ENCODE measurements at places on chromosomes 7 and 10.

DNA sequence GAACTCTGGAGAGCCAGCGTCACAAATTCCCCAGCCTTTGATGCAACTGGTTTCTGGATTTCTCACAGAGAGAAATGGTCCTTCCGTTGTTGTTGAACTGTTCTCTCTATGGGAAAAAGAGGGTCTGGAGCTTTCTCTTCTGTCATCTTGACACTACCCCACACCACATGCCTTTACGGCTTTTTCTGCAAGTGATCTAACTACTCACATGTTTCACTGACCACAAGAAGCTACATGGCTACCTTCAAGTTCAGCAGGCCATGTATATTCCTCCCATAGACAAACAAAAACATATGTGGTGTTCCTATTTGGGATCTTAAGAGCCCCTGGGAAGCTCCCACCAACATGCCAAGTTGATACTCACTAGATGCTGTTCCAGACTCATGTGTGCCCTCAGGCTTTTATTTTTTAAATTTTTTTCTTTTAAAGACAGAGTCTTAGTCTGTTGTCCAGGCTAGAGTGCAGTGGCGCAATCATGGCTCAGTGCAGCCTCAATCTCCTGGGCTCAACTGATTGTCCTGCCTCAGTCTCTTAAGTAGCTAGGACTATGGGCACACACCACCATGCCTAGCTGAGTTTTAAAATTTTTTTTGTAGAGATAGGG lies 72.0 kb downstream of the RNF216 start:
- DNase-seq, result no peak

- no peak for DNase-seq
These were observed 80.7 kb downstream of the CUX1 start for GRCh38 chr7:101898106-101898505.

DNA sequence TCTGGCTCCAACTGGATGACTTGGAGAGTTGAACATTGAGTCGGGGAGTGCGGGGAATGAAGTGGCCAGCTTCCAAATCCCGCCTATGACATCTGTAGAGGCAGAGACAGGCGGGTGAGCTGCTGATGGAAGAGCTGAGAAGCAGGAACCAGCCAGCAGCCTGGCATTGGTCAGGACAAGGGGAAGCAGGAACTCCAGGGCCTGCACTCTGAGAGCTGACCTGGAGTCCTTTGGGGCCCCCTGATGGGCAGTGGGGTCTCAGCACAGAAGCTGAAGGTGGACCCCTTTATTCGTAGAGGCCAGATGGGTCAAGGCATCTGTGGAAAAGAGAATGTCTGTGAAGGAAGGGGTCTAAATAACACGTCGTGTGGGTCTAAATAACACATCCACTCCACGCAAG lies 57.0 kb downstream of the SEC61G start:
- DNase-seq, result no peak

DNA sequence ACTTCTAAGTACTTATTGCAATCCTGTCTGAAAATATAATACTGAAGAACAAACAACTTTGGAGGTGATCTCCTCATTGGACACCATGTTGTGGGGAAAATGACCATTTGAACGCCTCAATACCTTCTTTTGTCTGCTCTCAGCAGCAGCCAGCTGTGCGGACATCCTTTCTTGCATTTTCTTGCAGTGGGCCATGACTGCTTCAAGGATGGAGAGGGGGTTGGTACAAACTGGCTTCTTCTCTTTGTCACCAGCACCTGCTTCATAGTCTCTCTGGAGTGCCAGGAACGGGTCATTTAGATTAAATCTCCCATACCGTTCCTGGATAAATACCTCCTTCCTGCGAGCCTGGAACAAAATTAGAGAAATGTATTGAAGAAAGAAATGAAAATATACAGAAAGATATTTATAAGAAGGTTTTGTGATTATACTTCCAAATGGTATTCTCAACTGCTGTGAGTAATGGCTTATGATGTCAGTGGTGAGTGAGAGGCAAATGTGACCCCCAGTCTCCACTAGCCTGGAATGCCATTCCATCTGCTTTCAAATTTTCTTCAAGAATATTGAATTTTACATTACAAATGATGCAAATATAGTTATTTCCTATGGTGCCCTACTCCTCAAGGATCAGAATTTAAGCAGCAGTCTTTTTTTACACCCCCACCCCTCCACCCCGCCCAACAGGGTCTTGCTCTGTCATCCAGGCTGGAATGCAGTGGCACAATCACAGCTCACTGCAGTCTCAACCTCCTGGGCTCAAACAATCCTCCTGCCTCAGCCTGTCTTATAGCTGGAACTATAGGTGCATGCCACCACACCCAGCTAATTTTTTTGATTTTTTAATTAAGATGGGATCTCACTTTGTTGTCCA lies 62.4 kb downstream of the CTTNBP2 start:
- DNase-seq, result no peak

- DNase-seq, result no peak
These were observed 957.8 kb downstream of the GATA3 start for GRCh38 chr10:9012312-9012711.

- DNase-seq, result no peak
These were observed 190.0 kb upstream of the LYZL2 start for GRCh38 chr10:30819341-30820181.

GRCh38 chr10:122706467-122706866 lies 6.8 kb upstream of the C10orf120 start:
- DNase-seq, result no peak

- DNase-seq, result no peak
These were observed 19.2 kb downstream of the TBATA start for GRCh38 chr10:70765794-70766594.

DNA sequence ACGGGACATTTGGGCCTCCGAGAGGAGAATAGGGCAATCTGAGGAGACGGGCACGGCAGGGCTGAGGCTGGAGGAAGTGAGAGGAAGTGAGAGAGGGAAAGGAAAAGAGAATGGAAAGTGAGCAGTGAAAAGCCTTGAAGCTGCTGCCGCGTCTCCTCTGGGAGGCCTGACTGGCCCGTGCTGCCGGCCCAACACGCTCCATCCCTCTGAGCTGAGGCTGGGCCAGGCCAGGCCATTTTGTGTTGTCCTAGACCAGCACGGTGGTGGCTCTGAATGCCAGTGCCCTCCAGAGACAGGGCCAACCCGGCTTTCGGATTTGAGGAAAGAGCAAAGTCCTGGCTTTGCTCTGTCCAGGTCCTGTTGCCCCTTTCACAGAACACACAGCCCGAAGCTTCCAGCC lies 361.1 kb upstream of the SHH start:
- DNase-seq, result no peak

DNA sequence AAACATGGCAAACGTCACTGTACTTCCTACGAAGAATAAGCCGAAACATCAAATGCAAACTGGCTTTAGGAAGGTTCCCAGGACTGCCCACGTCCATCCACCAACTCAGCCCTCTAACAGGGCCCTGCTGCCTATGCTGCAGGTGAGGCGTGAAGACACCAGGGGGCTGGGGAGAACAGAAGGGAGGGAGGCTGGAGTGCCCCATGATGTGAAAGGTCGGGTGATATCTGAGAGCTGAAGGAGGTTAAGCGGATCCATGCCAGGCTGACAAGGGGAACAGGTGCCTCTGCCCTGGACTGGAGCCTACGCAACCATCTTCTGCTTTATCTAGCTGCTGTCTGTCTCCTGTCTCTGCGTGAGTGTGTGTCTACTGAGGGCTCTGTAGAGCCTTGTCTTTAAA lies 40.2 kb upstream of the ATP6V0A4 start:
- DNase-seq, result no peak

DNA sequence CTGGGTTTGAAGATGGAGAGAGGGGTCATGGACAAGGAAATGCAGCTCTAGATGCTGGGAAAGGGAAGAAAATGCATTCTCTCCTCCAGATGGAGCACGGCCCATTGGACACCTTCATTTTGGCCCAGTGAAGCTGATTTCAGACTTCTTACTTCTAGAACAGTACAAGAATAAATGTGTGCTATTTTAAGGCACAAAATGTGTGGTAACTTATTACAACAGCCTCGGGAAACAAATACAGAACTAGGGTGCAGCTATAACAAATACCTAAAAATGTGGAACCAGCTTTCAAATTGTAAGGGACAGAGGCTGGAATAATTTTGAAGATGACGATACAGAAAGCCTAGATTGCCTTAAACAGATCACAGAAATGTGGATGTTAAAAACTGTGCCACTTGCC lies 54.1 kb downstream of the CYTH3 start:
- DNase-seq, result no peak

- DNase-seq, result no peak
These were observed 3.2 kb downstream of the MINDY3 start for GRCh38 chr10:15857107-15857575.

DNA sequence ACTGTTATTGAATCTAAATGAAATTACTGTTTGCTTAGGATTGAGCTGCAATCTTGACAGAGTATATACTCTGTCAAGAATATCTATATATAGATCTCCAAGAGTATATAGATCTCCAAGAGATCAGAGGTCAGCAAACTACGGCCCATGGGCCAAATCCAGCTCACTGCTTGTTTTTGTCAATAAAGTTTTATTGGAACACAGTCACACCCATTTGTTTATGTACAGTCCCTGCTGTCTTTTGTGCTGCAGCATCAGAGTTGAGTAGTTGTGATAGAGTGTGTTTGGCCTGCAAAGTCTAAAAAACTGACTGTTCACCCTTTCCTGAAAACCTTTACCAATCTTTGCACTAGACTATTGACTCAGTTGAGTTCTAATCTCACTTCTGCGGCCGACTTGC lies 66.3 kb upstream of the NPVF start:
- no peak for DNase-seq

DNA sequence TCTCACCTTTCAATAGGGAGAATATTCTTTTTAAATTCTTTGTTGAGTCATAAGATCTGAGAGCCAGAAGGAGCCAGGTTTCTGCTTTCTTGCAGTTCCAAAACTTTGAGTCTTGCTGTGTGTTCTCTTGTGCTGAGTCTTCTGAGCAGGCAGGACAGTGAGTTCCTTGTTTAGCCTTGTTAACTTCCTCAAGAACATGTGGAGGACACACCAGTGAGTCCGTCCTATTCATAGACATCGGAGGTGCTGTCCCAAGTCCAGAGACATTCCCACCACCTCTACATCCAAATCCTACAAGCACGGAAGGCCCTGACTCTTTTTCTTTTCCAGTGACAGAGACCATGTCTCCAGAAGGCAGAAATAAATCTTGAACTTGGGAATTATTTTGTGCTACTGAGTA lies 135.2 kb upstream of the AGK start:
- no peak for DNase-seq

GRCh38 chr7:69700331-69700730 lies 102.1 kb downstream of the AUTS2 start:
- DNase-seq, result no peak

DNA sequence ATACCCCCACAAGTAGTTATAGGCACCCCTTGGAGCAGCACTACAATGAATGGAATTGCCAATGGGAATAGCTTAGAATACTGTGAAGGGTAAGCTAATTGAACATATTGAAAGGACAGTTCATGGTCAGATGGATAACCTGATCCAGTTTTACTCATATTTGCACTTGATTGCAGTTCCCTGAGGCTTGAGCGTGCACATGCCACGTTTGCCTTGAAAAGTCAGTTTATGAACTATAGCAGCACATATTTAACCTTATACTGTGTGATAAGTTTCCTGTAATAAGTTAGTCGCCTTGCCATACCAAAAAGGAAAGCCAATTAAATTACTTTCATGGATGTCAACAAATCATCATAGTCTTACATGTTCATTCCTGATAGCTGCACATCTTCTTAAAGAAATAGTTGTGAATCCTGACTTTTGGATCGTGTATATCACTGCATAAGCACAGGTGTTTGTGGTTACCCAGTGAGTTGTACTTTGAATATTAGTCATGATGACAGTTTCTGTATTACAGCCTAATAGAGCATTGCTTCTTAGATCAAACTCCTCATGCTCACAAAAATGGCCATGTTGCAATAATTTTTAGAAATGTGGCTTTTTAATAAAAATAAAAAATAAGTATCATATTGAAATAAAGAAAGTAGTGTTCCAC lies 21.6 kb downstream of the DNTT start:
- DNase-seq, result no peak

- DNase-seq, result no peak
These were observed 27.7 kb downstream of the SHOC2 start for GRCh38 chr10:110947061-110947595.

DNA sequence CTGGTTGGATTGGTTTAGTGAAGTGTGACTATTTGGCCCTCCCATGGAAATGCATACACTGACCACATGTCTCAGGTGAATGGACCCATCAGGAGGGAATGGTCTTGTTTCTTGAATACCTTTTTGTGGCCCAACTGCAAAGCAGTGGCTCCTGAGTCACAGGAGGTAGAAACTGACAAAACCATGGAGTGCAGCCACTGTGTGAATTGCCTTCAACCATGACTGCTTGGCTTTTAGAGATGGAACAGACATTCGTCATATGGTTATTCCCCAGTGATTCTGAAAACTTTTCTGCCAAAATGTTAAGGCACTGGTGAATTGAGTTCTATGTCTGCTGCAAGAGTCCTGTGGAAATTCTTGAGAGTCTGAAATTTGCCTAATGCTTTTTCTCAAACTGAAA lies 64.7 kb downstream of the CDK14 start:
- DNase-seq, result no peak

GRCh38 chr7:91128683-91129348 lies 135.4 kb upstream of the FZD1 start:
- DNase-seq, result no peak

DNA sequence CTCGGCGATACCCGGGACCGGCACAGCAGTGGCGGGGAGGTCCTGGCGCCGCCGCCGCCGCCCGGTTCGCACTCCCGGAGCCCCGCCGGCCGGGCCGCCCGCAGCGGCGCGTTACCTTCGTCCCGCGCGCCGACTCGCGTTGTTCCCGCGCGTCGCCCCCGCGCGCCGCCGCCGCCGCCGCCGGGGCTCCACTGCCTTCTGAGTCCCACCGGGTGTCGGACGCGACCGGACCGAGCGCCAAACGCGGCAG lies at the start of gene EZH2:
Gene EZH2 (minus strand): TSS at position 243 of the 250 bp plus-strand sequence. CDS start 36,993 bp downstream, outside the sequence.
- DNase-seq, result no peak

DNA sequence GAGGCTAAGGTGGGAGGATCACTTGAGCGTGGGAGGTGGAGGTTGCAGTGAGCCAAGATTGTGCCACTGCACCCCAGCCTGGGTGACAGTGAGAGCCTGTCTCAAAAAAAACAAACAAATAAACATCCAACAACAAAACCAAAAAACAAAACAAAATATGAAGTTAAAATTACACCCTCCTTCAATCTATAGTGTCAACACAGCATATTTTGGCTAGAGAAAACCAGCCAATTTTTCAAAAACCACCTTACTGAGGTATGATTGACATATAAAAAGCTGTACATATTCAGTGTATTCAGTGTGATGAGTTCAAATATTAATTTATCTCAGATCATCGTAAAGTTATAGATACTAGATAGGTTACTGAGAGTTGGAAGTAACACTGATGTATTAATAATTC lies 102.4 kb downstream of the ICA1 start:
- no peak for DNase-seq

All from stimulated activated CD8-positive, alpha-beta memory T cell treated with anti-CD3 and anti-CD28 coated beads, Interleukin-7, amount 100 ng/mL, for 48 hours (primary cell).